ENCODE measurements at places on chromosomes 5 and 9.

- DNase-seq, result no peak
These were observed 10.0 kb downstream of the HBEGF start for GRCh38 chr5:140336388-140336787.

DNA sequence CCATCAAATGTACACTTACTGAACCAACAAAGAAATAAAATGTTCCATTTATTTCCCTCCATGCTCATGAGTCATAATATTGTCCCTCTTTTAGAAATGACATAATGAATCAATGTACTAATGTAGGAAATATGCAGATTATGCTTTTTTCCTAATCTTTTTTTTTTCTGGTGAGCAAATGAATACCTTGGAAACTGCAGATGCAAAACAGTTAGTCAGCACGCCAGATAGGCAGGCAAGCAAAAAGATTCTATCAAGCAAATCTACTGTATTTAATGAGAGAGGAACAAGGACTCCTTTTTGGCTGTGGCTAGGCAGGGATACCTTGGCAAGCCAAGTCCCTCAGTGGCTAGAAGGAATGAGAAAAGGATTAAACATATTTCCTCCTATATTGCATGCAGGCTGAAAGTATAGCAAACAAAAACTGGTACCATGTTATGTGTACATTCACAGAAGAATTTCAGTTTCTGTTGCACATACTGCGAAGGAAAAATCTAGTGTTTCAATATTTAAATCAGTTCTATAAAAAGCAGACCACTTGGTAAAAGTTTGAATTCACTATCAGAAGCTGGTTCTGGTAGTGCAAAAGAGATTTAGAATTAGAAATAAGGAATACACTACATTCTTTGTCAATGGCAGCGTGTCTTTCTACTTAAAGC lies 605.4 kb downstream of the TLE1 start:
- DNase-seq, result no peak

DNA sequence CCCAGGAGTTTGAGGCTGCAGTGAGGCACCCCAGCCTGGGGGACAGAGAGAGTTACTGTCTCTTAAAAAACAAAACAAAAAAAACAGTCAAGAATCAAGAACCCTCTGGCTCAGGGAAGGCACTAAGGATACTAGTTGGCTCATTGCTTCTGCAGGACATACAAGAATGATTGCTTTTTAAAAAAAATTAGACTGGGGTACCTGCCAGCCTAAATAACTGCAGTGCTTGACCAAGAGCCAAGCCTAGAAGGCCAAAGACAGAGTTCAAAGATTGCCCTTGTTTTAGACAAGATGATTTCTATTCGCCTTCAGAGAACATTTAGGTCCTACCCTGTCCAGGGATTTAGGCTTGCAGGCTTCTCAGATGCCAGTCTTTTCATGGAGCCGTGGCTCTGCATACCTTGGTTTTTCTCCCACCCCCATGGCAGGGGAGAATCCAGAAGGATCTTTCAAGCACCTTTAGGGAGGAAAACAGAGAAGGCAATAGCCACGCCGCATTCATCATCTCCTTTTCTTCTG lies 93.7 kb upstream of the IL6ST start:
- DNase-seq, result no peak

DNA sequence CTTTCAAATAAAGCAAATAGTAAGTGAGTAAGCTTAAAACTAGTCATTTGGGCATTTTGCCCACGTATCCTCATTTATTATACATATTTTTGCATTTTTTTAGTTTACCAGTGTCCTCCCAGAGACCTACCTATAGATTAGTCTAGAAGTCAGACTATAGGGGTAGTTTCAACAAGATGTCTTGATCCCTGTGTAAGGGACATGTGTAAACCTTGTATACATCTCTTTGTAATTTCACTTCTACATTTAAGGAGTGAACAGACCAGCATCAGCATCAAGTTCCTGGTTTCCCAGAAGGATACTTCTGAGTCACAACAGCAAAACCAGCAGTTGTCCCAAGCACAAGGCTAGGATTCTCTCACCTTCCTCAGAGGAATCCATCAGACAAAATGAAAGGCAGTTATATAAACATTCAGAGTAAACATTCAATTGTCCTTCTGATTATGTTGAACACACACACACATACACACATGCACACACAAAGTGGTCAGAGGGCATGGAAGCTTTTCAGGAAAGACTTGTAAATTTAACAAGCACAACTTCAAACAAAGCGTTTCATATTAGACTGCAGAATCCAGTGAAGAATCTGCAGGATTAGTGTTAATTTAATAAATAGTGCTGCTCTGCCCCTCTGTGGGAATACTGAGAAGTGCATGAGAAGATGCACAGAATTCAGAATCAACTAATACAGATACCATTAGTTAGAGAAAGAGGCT lies 55.4 kb downstream of the HINT1 start:
- no peak for DNase-seq

- DNase-seq, result no peak
These were observed 277.8 kb downstream of the RAB3C start for GRCh38 chr5:58860680-58861079.

GRCh38 chr5:153959134-153959957 lies 79.4 kb downstream of the FAM114A2 start:
- DNase-seq, result no peak

DNA sequence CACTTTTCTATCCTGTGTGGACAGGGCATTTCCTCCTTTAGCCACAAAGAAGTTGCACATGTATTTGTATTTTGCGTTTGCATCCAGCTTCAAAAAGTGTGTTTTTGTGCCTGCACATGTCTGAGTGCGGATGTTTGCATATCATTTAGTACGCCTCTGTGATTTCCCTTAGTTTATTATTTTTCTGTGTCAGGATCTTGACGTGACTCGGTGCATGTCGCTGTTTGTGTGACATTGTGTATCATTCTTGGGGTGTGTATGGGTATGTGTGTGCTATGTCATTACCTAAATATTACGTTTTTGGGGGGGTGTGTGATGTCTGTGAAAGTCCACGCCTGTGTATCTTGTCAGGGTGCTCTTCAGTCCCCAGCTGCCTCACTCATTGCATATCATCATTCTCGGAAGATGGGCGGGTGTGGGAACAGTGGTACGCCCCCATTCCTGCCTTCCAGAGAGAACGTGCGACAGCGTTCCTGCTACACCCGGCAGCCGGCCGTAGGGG lies 416 bp upstream of the PAIP2 start:
- DNase-seq, result no peak

DNA sequence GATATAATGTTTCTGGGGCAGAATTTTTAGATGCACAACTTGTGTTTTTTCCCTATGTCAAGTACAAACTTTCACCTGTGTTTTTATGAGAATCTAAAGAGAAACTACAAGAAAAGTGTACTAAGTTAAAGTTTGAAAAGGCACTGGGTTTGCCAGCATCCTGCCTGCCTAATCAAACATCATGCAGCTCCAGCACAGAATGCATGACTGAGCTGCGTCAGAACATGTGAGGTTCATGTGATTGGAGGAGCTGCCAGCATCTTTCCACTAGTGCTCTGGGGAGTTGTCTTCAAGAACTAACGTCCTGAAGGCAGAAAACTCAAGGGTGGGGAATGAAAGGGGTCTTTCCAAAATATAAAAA lies 46.1 kb upstream of the RIC1 start:
- no peak for DNase-seq

- no peak for DNase-seq
These were observed 2306.2 kb upstream of the ACO1 start for GRCh38 chr9:30078195-30078594.

DNA sequence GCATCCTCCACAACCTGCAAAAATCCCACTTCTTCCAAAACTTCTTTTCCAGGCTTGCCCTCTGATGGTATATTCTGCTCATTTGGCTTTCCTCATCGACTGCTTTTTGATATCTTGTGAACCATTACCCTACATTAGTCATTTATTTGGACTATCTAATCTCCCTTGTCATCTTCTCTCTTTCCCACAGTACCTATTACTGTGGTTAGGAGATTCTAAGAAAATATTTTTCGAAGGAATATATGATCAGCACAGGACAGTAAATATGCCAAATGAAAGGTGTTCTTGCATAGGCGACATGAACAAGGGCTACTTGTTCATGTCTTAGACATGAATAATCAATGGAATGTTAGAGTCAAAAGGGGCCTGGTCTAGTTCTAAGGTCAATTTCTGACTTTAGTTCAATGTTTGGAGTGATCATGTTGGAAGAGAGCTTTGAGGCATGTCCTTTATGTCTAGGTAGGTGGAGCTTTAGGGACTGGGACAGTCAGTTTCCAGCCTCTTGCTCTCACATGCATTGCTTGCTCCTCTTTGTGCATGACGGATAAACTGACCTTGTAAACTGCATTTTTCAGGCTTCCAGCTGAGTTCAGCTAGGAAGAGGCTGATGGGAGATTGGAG lies 243.4 kb upstream of the RPS23 start:
- no peak for DNase-seq

- no peak for DNase-seq
These were observed 7.8 kb downstream of the HIGD2A start for GRCh38 chr5:176396330-176396729.

DNA sequence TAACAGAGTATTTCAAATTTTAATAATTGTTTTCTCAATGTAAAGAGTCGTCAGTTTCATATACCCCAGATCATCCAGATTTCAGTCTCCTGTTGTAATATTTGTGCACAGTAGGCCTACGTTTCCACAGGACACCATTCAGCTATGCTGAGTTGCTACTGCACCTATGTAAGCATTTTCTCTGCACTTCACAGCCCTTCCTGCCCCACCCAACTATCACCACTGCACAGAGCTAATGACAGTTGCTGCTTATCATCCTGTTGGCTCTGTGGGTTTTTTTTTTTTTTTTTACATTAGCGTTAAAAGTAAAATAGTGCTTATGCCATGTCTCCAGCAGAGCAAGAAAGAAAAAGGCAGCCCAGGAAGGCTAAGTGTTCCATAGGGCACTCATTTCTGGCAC lies 5.9 kb upstream of the PRKACG start:
- no peak for DNase-seq

- no peak for DNase-seq
These were observed 32.2 kb downstream of the EXD3 start for GRCh38 chr9:137390553-137391410.

- no peak for DNase-seq
These were observed 116.7 kb upstream of the LMX1B start for GRCh38 chr9:126496781-126497659.

GRCh38 chr9:69980041-69980440 lies 63.6 kb upstream of the MAMDC2 start:
- DNase-seq, result no peak

DNA sequence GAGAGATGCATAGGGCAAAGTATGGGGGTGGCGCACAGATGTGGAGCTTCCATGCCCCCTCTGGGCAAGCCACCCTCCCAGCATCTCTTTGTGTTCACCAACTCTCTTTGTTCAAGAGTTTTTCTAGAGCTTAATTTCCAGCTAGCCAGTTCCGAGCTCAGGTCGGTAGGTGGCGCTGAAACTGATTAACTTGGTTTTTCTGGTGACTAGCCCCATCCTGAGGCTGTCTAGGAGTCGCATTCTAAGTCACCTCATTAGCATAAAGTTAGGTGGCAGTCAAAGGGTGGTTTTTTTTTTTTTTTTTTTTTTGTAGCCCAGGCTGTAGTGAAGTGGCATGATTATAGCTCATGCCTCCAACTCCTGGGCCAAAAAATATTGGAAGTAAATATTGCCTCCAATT lies 476.4 kb downstream of the KDM4C start:
- DNase-seq, result no peak

DNA sequence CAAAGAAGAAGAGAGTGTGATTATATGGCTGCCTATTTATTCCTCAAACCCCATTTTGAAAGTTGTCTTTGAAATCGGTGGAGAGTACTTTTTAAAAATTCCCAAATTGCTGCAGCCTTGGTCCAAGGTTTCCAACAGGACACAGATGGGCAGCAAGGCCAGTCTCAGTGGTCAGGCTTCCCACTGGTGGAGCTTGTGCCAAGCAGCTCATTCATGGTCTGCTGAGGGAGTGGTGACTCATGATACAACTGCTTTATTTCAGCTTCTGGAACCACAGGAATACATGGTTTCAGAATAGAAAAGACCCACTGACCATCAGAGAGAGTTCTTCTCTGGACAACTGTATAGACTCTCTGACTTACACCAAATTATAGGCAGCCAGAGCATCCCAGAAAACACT lies 673.1 kb upstream of the KLF4 start:
- DNase-seq, result no peak

GRCh38 chr9:125538092-125538473 lies 168.9 kb downstream of the MAPKAP1 start:
- no peak for DNase-seq

- no peak for DNase-seq
These were observed 29.6 kb upstream of the BOD1 start for GRCh38 chr5:173645890-173646574.

- DNase-seq, result no peak
These were observed 15.3 kb downstream of the MVB12B start for GRCh38 chr9:126341902-126342301.

DNA sequence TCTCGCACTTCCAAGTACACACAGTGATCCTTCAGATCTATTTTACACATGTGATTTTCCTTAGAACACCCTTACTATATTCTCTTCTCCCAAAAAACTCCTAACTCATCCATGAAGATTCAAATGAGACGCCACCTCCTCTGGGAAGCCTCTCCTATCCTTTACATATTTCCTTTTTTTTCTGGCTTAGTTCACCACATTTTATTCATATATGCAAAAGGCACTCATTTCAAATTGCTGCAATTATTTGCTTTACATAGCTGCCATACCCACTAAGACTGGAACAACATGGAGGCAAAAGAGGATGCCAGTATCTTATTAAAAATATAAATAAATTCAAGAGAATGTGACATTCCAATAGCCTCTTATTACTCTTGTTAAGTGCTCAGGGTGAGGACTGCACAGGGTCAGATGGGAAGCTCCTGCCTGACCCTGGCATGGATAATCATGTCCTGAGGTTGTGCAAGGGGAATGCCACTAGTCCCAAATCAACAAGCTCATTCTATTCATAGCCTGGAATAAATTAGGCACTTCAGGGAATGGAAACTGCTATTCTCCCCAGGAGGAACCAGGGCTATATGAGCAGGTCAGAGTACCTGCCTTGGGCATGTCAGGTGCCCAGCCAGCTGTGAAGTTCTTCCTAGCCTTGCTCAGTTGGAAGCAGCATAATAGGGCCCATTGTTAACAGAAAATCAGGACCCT lies 262.9 kb downstream of the FBXL17 start:
- no peak for DNase-seq

DNA sequence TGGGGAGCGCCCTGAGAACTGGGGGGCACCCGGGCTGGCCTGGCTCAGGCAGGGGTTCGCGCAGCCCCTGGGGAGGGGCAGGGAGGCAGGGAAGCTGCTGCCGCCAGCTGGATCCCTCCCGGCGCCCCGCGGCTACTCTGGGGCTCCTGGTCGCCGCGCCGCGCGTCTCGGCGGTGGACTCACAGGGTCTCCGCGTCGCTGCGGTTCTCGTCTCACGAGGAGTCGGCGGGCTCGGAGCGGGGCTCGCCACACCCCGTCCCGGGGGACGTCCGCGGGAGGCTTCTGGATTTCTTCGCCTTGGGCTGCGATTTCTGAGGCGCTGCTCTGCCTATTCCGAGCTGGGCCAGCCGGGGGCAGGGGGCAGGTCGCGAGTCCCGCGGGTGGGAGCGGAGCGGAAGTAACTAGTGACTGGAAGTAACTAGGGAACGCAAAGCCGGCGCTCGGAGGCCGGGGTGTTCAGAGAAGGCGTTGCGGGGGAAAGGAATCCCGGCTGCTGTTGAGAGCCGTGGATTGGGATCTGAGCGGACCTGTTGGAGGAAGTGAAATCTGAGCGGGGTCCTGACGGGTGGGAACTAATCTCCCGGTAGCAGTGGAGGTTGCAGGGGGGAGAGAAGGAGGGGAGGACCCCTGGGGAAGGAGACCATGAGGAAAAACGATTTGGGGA lies 511 bp downstream of the CYSTM1 start:
- peak; percentile 40 for DNase-seq

- DNase-seq, result no peak
These were observed 340.2 kb downstream of the ADAMTS6 start for GRCh38 chr5:65141493-65141892.
